Esophagus mucosa (tissue), 1 donor: ENCODE measurements at places on chromosomes 3 and 15. TPM values are rescaled to one million over a fixed set of nuclear protein-coding genes. Genes with fewer than 3 reads are reported as not detected.

- ATAC-seq = peak; percentile 31
Observed at GRCh38 chr3:49567406-49567805, 13.1 kb downstream of the BSN start.

- no peak for ATAC-seq
Observed at GRCh38 chr3:17399586-17399985, 342.8 kb downstream of the TBC1D5 start.

RHOV gene
- 118 TPM for total RNA-seq

- no peak for ATAC-seq
Observed at GRCh38 chr3:160330109-160330508, 68.9 kb downstream of the IFT80 start.

- no peak for ATAC-seq
Observed at GRCh38 chr15:77822631-77823230, 190.0 kb upstream of the LINGO1 start.

- ATAC-seq = no peak
Observed at GRCh38 chr15:55457401-55458022, 49.2 kb downstream of the PIERCE2 start.

ITGA11 gene
- total RNA-seq = 0.48 TPM

CLRN1 gene
- total RNA-seq = not detected

DNA sequence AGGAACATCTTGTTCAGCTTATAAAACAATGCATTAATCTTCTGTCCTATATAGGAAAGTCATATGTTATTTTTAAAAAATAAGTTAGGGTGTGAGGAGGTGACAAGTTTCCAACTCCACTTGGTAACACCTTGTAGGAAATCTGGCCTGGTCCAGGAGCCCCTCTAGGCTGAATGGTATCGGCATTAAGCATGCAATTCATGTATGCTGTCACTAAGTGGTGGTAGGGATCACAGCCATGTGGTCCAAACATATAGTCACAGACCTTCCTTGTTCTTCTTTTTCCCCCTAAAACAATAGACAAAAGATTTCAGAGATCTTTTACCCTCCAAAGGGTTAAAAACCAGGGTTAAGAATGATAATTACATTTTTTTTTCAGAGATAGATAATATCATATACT lies 4.2 kb upstream of the APBA2 start:
- no peak for ATAC-seq

DNA sequence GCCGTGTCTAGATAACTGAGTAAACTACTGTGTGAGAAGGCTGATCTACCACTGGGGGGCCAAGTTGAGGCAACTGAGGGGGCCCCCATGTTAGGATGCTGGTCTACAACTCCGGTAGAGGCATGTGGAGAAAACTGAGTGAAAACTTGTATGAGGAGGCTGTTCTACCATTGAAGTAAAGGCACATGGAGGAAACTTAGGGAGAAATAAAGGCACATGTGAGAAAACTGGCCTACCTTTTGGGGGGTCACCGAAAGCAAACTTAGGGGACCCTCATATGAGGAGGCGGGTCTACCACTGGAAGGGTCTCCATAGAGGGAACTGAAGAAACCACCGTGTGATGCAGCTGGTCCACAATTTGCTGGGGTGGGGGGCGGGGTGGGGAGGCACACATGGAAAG lies 155.2 kb downstream of the FBLN2 start:
- ATAC-seq = no peak

GRCh38 chr3:171936191-171936841 lies 93.2 kb downstream of the TMEM212 start:
- peak; percentile 94 for ATAC-seq

LIPC gene
- total RNA-seq = not detected

DNA sequence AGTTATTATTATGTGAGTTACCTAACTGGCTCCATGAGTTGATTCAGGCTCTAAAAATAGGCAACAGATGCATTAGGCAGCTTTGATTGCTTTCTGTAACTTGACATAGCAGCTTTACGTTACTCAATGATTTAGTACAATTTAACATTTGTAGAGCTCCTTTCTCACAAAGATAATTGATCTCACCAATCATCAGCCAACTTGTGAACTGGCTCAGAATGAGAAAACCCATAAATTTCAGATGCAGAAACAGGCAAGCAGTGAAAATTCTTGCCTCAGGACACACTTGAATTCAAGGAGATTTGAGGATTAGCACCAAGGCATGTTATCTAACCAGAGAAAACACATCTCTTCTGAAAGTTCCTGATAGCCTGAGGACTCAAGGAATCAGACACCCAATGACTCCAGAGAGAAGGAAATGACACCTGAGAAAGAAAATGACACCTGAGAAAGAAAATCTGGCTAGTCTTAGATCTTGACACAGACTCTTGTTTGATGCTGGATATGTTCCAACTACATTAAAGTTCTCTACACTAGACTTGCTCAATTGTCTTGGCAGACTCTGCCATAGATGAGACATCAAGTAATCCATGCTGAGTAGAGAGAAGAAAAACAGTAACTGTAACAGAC lies 315.1 kb upstream of the CBLB start:
- peak; percentile 89 for ATAC-seq

SENP2 gene
- 24.2 TPM for total RNA-seq

MYH15 gene
- 0.08 TPM for total RNA-seq

GRCh38 chr3:49238274-49239127 lies 38.5 kb downstream of the C3orf62 start:
- peak; percentile 97 for ATAC-seq

IL20RB gene
- 94.7 TPM for total RNA-seq

- no peak for ATAC-seq
Observed at GRCh38 chr3:69770219-69770618, 31.0 kb downstream of the MITF start.

GRCh38 chr15:92878593-92879053 lies 21.5 kb upstream of the CHD2 start:
- ATAC-seq = no peak

KLHL24 gene
- 13.2 TPM for total RNA-seq

CNTN3 gene
- total RNA-seq = 0.04 TPM

- ATAC-seq = no peak
Observed at GRCh38 chr3:138317687-138318086, 12.0 kb downstream of the NME9 start.

- ATAC-seq = no peak
Observed at GRCh38 chr3:27487383-27487782, 3.2 kb upstream of the SLC4A7 start.

DNA sequence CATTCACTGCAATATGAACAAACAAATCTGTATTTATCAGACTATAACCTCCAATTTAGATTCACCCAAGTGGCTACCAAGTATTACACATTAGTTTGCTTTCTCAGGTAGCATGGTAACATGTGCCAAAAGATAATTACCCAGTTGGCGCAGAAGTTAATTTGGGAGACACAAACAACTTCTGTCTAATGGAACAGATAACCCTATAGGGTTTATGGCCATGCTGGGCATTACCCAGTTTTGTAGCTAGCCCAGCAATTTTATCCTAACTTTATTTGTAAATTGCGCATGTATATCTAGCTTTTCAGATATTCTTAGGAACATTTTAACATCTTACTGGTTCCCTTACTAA lies 780 bp downstream of the RPL22L1 start:
- ATAC-seq = no peak

DNA sequence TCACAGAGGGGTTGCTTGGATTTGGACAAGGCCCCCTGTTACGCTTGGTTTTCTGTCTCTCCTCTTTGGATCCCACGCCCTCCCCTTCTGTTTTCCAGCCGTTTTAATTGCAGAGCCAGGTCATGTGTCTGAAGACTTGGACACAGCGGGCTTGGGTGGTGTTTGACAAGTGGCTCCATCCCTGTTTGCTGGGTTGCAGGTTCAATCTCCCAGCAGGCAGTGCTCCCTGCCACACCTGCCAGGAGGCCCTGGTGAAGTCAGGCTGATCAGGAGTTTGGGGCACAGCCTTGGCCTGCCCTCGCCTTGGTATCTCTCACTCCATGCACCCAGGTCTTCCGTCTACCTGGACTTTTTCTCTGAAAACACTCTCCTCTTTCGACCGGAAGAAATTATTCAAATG lies 59.0 kb downstream of the PLXNA1 start:
- no peak for ATAC-seq

DNA sequence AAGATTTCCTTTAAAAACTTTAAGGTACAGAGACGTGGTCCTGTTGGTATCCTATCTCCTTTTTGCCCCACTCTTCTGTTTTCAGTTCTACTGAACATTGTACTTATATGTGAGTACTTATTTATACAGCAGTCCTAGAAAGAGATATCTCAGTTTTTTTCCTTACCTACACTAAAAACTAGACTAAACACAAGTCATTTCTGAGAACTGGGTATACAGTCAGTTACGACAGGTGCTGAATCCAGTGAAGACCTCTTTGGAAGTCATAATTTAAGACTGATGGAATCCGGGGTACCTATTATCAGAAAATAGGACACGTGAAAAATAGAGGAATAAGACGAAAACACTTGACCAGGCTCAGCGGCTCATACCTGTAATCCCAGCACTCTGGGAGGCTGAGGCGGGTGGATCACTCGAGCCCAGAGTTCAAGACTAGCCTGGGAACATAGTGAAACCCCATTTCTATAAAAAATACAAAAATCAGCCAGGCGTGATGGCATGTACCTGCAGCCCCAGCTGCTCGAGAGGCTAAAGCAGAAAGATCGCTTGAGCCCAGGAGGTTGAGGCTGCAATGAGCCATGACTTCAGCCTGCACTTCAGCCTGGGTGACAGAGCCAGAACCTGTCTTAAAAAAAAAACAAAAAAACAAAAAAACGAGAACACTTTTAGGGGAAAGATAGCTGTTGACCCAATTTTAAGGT lies 76.3 kb downstream of the KLHL25 start:
- no peak for ATAC-seq

- ATAC-seq = no peak
Observed at GRCh38 chr3:110878692-110879091, 192.9 kb upstream of the NECTIN3 start.

DNA sequence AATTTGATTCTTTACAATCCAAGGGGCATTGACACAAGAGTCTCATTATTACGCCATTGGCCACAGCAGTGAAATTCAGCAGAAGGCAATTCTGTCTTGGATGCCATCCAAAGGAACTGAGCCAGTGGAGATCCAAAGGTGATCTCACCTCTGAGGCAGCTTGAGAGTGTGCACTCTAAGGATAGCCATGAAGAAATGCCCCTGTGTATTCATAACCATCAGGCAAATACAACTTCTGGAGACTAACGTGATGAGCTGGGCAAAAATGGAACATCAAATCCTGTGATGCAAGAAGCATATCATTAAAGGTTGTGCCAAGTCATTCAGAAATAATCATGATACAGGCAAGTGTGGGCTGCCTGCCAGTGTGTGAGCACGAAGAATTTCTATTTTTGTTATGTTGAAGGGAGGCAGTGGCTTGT lies 41.4 kb downstream of the ROBO2 start:
- peak; percentile 92 for ATAC-seq

P2RY14 gene
- total RNA-seq = 0.88 TPM

EPHA3 gene
- 0.40 TPM for total RNA-seq

MAPK6 gene
- 83.9 TPM for total RNA-seq

SLC24A5 gene
- not detected for total RNA-seq

DNA sequence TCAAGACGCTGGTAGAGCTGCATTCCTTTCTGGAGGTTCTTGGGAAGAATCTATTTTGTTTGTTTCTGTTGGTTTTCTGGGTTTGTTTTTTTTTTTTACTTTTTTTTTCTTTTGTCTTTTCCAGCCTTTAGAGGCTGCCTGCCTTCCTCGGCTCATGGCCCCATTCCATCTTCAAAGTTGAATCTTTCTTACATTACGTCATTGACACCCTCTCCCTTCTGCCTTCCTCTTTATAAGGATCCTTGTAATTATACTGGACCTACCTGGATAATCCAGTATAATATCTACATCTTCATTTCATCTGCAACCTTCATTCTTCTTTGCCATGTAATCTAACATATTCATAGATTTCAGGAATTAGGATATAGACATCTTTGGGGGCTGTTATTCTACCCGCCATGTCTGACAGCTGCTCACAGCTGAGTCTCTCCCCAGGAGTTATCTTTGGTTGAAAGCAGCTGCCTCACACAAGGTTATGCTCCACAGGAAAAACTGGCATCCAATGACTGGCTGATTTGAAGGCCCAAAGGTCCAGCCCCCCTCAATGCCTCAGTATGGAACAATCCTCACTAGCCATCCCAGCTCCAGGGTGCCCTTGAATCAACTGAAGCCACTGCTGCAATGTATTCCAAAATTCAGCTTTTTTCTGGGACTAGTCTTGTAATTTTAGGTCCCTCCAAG lies 38.4 kb upstream of the THBS1 start:
- no peak for ATAC-seq

ZNF774 gene
- 2.4 TPM for total RNA-seq

DNA sequence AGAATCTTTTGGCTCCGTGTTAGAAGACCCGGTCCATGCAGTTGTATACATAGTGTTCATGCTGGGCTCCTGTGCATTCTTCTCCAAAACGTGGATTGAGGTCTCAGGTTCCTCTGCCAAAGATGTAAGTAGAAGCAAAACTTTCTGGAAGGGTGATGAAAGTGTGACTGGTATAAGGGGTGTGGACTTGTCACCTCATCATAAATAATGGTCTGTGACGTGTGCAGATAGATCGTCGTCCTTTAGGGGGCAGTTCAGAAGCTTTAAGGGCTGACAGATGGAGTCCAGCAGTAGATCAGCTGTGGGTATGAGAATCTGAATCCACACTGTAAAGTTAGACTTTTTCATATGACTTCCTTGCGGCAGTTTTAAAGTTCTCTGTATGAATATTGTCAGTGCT lies 15.3 kb downstream of the SEC61A1 start:
- no peak for ATAC-seq

GRCh38 chr3:127444761-127445160 lies 145.8 kb downstream of the TPRA1 start:
- ATAC-seq = no peak

DNA sequence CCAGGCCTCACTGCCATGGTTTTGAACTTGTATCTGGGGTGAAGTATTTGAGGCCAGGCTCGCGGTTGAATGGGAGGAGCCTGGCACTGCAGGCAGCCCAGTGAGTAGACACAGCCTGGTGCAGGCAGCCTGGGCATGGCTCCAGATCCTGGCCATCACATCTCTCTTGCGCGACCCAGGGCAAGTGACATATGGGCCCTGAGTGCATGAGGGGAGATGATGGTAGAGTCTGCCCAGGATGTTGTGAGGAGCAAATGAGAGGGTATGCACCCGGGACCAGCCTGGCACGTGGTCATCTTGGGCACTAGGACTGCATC lies 103.5 kb downstream of the TBC1D2B start:
- ATAC-seq = peak; percentile 62

CLEC3B gene
- total RNA-seq = 3.1 TPM

PPP2R3A gene
- total RNA-seq = 11.4 TPM

ZDHHC23 gene
- total RNA-seq = 3.0 TPM

DNA sequence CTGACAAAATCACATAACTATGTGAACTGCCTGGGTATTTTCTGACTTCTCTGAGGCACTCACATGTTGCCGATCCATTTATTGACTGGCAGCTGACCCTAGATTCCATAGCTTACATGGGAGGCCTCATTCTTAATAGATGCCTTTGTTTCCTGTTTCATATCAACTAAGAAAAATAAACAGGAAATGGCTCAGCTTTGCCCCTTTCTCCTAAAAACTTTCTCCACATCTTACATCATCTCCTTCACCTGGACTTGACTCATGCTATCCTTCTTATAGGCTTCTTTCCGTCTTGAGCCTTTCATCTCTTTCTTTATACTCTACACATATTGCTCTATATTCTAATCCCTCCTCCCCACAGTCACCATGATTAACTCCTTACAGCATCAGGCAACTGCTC lies 38.0 kb downstream of the TXNRD3 start:
- no peak for ATAC-seq

GRCh38 chr3:54376939-54377578 lies 254.7 kb downstream of the CACNA2D3 start:
- ATAC-seq = no peak
